COR-L47 (cell line): ENCODE measurements at places on chromosomes 7 and 10.

DNA sequence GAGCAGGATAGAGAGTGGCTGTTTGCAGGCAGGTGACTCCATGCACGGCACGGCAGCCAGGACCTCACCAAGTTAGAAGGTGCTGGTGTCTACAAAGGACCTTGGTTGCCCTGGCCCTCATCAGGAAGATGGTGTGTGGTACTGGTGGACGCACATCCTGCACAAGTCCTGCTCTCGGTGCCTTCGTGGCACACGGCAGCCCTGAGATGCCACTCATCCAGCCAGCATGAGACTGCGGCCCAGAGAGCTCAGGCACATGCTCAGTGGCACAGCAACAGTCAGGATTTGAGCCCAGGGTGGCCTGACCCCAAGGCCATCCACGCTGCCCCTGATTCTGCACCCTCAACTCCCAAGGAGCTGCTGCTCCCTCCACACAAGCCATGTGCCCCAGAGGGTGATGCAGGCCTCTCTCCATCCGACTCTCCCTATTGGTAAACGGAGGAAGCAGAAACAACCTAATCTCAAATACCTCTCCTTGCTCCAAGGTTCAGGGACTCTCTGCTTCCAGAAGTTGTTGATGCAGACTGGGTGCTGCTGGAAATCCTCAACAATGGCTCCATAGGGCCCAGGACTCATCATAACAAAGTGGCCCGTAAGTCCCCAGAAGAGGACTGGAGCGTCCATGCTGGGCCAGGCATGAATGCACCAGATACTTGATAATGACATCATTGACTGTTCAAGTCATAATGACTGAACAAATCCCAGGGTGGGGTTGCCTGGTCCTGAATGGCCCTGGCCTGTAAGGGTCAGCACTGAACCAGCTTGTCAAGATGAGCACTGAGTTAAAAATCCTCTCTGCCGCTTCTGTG lies 93.6 kb downstream of the ARHGAP22 start:
- DNase-seq: no peak

GRCh38 chr10:7458556-7458955 lies 47.7 kb upstream of the SFMBT2 start:
- DNase-seq: no peak

DNA sequence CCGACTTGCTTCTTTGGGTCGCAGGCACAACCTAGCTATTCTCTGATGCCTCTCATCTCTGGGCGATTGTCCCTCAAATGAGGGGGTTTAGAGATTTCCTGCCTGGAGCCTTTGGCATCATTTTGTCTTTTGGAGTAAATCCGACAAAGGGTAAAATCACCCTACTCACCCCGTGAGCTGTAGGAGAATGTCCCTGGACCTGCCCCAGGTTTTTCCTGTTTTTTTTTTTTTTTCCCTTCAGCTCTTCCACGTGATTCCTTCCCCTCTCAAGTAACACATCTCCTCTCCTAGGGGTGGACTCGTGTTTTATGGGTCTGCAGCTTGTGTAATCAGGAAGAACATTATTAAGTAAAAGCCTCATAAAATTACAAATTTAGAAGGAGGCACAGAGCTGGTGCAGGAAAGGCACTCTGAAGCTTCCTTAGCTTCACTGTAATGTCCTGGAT lies 128.4 kb upstream of the ZNF746 start:
- no peak for DNase-seq

GRCh38 chr7:155858521-155859061 lies 46.3 kb upstream of the SHH start:
- DNase-seq: no peak

GRCh38 chr10:60732807-60733516 lies 45.3 kb upstream of the CDK1 start:
- DNase-seq: peak; percentile 14

DNA sequence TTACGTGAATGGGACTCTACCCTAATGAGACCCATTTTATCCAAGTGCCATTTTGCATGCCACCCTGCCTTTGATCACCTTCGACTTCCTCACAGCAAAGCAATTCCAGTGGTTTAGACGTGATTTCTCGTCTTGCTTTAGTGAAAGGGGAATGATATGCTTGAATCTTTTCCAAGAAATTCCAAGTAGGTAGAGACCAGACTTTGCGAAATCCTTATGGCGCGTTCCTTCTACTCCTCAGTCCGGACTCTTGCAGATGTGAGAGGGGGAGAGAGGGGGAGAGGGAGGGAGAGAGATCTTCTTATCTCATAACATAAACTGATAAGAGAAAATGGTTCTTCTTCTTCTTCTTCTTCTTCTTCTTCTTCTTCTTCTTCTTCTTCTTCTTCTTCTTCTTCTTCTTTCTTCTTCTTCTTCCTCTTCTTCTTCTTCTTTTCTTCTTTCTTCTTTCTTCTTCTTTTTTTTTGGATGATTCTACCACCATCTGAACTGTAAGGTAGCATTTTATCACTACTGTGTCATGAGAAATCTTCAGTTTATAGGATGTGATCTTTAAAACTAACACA lies 883 bp downstream of the SPAG6 start:
- no peak for DNase-seq
